ENCODE measurements at places on chromosomes 7 and 10. TPM values are rescaled to one million over a fixed set of nuclear protein-coding genes. Genes with fewer than 3 reads are reported as not detected.

ADAM22 gene
- total RNA-seq = 4.2 TPM

ST8SIA6 gene
- 0.44 TPM for total RNA-seq

PYROXD2 gene
- total RNA-seq = 8.5 TPM

CALD1 gene
- 207 TPM for total RNA-seq

NKX1-2 gene
- not detected for total RNA-seq

CXCL12 gene
- total RNA-seq = 96.6 TPM

FAM13C gene
- total RNA-seq = 7.5 TPM

IFIT2 gene
- 3.3 TPM for total RNA-seq

LAMB1 gene
- 418 TPM for total RNA-seq

SYCE1 gene
- 0.60 TPM for total RNA-seq

GRCh38 chr10:8331896-8332729 is 277.6 kb downstream of the GATA3 start:
- DNase-seq = no peak

DNA sequence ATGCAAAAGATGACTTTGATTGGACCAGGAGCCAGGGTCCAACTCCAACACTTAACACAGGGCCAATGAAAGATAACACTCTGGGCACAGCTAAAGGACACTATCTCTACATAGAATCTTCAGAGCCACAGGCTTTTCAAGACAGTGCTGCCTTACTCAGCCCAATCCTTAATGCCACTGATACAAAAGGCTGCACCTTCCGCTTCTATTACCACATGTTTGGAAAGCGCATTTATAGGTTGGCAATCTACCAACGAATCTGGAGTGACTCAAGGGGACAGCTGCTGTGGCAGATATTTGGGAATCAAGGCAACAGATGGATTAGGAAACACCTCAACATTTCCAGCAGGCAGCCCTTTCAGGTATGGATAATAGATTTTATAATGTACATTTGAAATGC is 160.7 kb downstream of the MALRD1 start:
- DNase-seq = no peak

DNA sequence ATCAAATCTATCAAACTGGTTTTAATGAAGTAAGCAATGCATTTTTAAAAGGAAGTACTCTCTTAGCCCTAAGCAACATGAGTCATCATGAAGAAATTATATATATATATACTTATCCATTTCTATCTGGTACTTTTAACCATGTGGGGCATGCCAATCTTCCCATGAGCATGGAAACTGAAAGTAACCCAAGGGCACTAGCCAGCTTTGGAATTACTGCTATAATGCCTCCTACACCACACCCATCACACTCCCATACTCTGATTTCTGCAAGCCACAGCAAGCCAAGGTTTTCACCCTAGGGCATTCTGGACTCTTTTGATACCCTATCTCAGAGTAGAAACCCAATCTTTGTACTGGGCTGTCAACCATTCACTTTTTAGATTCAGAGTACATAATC is 204.6 kb downstream of the IMMP2L start:
- no peak for DNase-seq

GRCh38 chr7:90312745-90313144 is 8.4 kb downstream of the FAM237B start:
- DNase-seq = no peak

- no peak for DNase-seq
Observed at GRCh38 chr7:47473499-47474210, 108.3 kb downstream of the TNS3 start.

- no peak for DNase-seq
Observed at GRCh38 chr7:27316311-27316710, 73.7 kb downstream of the EVX1 start.

DNA sequence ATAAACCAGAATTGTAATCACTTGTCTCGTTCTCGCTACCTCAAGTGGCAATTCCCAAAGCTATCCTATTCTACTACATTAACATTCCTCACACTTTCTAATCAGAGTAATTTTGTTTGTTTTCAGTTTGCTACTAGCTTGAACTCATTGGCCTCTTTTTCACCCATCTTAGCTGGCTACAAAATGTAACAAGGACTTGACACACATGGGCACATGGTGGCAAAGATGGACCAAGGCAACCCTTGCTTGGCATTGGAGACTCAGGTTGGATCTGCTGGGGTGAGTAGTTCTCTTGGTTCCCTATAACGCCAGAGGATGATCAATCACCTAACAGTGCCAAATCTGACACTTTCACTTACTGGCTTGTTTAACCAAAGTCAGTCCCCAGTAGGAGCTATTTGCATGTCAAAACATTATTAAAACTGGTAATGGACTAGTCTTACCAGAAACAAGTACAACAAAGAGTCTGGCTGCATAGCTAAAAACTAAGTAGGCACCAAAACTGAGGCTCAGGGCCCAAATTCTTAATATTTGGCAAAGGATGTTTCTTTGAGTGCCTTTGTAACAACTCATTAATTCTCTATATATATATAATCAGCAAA is 1.9 kb downstream of the USP6NL start:
- DNase-seq = no peak

DNA sequence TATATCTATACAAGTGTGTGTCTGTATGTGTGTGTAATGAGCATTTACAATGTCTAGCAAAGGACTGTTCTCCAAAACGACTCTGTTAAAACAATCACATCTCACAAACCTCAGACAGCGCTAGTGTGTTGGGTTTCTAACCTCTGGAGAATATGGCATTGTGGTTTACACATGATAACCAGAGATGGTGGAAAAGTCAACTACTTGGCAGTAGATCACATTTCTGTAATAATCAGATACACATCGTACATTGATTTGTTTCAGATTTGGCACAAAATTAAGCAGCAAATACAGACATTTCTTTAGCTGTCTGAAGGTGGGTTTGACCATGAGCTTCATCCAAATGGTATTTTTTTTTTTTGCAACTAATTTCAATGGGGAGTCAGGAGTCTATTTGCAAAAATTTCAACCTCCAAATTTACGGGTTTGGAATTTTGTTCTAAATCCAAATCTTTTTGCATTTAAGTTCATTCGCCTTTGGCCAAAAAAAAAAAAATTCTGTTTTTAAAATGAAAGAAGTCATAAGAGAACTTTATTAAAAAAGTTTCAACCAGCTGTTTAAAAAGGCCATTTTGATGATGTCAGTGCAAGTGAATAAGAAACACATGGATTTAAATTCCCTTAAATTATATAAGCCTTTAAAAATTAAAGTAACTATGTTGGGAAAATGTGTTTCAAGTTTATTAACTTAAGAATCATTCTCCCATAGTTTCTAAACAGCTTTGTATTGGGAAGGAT is 127.8 kb downstream of the TMEM26 start:
- DNase-seq = no peak

DNA sequence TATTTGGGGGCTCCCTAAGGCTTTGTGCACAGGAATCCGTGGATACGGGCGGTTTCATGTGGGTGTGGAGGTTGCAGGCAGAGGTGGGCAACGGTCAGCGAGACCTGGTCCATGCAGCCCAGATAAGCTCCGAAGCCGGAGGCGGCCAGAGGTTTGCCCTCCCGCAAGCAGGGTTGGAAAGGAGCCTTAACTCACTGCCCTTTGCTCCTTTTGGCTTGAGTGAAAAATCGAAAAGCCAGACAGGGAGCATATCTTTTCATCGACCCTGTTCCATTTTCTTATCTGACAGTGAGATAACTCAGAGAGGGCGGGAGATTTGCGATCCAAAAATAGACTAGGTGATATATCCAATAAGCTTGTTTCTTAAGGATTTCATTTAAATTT is 1.5 kb downstream of the GRM3 start:
- no peak for DNase-seq

DNA sequence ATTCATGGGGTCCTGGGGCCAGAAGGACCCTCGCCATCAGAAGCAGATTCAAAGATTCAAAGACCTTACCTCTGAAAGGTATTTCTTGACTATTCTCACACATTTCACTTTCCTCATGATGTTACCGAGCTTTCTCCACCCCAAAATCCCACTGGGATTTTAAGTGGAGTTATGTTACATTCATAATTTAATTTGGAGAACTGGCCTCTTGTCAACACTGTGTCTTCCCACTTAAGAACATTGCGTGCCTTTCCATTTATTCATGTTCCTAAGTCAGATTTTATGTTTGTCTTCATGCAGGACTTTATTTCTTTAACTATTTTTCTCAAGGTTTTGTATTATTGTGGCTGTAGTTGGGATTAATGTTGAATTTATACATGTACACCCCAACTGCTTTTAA is 123.5 kb upstream of the BMPER start:
- no peak for DNase-seq

DNA sequence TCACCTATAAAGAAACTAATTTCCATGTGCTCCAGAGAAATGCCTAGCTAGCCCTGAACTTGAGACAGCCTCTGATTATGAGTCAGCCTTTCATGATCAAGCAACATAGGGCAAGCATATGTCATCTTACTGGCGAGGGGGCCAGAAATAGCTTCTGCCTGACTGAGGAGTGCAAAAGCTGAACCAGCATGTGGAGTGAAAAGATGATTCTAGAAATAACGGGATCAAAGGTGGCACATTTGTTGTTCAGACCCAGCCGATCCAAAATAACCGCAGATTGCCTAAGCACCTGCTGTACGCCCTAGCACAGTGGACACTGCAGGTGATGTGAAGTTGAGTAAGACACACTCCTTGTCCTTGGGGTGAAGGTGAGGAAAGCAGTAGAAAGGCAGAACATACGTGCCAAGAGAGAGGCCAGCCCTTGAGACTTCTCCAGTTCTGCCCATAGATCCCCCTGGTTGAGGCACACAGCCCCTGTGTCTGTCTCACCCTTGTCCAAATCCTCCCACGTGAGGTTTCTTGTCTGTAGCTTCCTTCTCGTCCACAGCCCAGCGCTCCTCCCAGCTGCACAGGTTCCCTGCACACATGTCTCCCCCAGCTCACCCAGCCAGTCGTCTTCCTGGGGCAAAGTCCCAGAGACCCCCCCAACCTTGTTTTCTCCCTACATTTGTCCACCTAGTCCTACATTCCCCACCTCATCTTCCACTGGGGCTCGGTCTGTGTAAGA is 2.8 kb upstream of the BCL7B start:
- no peak for DNase-seq

- DNase-seq = no peak
Observed at GRCh38 chr7:81626008-81626407, 143.8 kb downstream of the HGF start.

GRCh38 chr10:6702030-6702429 is 122.0 kb upstream of the PRKCQ start:
- DNase-seq = no peak

- no peak for DNase-seq
Observed at GRCh38 chr10:44064987-44065787, 319.7 kb downstream of the CXCL12 start.

DNA sequence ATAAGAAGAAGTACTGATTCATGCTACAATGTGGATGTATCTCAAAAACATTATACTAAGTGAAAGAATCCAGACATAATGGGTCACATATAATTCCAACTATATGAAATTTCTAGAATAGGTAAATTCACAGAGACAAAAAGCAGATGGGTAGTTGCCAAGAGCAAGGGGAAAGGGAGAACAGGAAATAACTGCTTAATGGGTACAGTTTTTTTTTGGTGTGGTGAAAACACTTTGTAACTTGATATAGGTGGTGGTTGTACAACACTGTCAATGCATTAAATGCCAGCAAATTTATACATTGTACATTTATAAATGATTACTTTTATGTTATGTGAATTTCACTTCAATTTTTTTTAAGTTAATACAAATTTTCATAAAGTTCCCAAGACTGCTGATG is 19.4 kb upstream of the LRRN3 start:
- DNase-seq = no peak

DNA sequence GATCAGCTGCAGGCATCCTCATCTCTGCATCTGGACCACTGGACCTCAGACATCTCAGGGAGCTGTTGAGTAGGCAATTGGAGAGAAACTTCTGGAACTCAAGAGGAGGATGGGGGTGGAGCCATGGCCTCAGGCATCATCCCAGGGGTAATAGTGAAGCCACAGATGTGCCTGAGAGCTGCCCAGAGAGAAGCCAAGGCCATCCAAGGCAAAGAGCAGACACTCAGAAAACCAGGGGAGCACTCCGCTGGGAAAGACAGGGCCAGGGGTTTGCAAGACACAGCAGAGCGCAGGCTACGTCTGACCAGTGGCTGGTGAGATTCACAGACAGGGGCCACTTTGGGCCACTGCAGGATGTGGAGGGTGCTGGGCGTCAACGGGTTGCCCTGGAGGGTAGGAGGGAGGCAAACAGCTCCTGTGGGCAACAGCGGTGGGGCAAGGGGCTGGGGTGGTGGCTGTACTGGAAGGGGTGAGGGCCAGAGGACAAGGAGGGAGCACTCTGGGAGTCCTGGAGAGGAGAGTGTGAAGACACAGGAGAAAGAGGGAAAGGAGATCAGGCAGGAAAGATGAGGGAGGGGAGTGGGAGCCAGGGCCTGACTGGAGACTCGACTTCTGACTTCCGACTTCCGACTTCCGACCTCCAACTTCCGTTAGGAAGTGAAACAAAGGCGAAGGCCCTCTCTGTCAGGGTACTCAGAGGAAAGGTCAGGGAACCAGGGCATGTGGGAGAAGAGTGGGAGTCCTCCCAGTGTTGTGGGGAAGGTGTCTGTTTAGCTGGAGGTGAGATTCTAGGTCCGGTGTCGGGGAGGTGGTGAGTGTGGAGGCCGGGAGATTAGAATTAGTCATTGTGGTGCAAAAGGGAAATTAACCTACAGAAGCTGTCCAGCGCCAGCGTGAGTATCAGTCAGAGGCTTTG is 69.7 kb upstream of the ANTXRL start:
- DNase-seq = no peak

GRCh38 chr10:11521860-11522259 is 89.6 kb downstream of the USP6NL start:
- DNase-seq = no peak

DNA sequence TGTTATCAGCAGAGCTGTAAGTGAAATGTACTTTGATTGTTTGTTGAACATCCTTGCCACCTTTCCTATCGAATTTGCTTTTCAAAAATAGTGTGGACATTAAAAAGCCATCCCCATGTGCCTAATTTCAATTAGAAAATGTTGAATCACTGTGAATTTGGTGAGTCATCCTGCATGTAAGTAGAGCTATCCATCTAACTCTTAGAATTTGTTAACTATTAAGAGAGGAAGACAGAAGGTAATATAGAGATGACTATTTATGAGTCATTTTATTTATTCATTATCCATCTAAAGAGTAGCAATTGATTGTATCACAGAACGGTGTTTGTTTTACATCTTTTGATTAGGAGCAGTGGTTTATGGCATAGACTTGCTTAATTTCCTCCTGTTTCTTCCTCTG is 154.7 kb downstream of the MGMT start:
- DNase-seq = no peak

Measured in omental fat pad (tissue), 4 donors.